Stimulated activated CD4-positive, alpha-beta T cell treated with anti-CD3 and anti-CD28 coated beads, TNF-alpha, amount 100 ng/mL, for 1 hour (primary cell): ENCODE measurements at places on chromosomes 2 and 18.

DNA sequence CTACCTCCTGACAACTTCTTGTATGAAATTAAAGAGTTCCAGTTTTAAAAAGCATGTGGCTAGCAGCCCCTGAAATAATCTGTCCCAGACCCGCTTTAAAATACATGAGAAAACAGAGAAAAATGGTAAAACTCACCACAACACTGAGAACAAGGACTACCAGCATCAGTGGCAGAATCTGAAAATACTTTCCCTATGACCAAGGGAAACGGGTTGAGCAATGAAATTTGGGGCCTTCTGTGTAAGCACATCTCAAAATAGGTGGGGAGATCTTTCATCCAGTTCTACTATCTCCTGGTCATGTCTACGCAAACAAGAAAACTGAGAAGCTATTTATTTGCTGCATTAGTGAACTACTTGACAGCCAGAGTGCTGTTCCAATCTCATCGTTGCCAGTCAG lies 172.3 kb downstream of the LNPK start:
- DNase-seq: no peak

DNA sequence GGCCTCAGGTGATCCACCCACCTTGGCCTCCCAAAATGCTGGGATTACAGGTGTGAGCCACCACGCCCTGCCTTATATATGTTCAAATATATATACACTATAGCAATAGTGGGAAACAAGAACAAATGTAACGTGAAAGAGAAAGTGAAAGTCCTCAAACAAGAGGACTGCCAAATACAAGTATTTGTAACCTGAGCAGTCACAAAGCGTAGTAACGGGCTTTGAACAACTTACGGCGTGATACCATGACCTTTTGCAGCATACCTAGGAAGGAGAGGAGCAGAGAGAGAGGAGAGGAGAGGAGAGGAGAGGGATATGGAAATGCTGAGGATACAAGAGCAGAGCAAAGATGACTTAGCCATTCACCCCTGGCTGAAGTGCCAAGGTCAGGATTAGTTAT lies 113.8 kb upstream of the RGPD4 start:
- DNase-seq: no peak

- no peak for DNase-seq
Observed at GRCh38 chr2:104332731-104333130, 521.2 kb upstream of the POU3F3 start.

GRCh38 chr2:88692187-88692586 lies 714 bp downstream of the RPIA start:
- no peak for DNase-seq

DNA sequence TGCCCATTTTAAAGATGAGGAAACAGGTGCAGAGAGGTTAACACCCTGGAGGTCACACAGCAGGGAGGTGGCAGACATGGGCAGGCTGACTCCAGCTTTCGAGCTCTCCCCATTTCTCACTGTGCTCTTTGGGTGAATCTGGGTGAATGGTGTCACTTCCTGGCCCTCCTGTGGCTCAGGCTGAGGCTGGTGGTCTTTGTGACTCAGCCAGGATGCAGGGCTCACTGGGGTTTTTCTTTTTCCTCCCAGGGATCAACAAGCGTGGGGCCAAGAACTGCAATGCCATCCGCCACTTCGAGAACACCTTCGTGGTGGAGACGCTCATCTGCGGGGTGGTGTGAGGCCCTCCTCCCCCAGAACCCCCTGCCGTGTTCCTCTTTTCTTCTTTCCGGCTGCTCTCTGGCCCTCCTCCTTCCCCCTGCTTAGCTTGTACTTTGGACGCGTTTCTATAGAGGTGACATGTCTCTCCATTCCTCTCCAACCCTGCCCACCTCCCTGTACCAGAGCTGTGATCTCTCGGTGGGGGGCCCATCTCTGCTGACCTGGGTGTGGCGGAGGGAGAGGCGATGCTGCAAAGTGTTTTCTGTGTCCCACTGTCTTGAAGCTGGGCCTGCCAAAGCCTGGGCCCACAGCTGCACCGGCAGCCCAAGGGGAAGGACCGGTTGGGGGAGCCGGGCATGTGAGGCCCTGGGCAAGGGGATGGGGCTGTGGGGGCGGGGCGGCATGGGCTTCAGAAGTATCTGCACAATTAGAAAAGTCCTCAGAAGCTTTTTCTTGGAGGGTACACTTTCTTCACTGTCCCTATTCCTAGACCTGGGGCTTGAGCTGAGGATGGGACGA lies 13.2 kb downstream of the ITM2C start:
- no peak for DNase-seq
